ENCODE measurements at places on chromosomes 16 and 17. TPM values are rescaled to one million over a fixed set of nuclear protein-coding genes. Genes with fewer than 3 reads are reported as not detected.
A peak's percentile ranks its signal among the peaks of the same experiment; 100 is the strongest.

DNA sequence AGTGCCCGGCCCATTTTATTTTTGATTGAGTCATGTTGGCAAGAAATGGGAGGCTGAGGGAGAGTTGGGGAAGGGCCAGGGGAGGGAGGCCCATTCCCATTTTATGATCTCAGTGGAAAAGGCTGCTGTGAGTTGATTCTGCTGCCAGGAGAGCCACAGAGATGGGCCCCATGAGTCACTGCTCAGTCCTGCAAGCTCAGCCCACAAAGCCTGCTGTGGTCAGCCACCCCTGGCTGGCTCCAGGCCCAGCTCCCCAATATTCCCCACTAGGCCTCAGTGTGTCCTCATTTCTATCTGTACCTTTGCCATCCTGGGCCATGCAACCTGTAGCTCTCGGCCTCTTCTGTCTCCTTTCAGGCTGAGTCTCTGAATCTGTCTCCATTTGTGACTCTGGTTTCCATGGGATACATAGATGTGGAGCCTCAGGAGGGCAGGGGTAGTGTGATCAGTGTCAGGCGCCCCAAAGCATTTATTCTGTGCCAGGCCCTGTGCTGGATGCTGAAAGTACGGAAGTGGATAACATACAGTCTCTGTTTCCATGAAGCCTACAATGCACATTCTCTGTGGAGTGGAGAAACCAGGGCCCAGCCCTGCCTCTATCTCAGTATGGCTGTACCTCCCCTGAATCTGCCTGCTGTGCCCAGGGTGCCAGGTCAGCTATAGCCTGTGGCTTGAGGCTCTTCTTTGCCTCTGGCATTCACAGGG is 1.9 kb upstream of the PLEKHG4 start:
- DNase-seq = no peak

DNA sequence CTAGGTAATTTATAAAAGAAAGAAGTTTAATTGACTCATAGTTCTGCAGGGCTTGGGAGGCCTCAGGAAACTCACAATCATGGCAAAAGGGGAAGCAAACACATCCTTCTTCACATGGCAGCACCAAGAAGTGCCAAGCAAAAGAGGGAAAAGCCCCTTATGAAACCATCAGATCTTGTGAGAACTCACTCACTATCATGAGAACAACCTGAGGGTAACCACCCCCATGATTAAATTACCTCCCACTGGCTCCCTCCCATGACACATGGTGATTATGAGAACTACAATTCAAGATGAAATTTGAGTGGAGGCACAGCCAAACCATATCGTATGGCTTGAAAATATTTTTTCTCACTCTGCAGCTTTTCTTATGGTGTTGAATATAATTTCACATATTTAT is 151.7 kb downstream of the ANKFN1 start:
- no peak for DNase-seq

DNA sequence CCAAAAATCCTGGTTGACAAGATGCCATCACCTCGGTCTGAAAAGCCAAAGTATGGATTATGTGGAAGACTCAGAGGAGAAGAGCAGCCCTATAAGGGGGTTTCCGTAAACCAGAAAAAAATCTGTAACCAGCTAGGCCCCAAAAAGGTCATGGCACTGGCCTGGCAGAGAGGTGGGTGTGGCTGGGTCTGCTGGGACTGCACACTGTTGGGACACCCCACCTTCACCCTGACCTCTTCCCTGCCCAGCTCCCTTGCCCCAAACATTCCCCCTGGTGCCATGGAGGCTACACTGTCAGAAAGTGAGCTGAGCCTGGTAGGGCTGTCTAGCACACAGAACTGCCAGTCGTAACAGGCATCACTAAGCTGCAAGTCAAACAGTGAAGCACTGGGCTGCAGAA is 6.5 kb downstream of the SLC47A2 start:
- DNase-seq = peak; percentile 26

- DNase-seq = peak; percentile 32
Observed at GRCh38 chr16:55502801-55503366, 6.0 kb upstream of the LPCAT2 start.

DNA sequence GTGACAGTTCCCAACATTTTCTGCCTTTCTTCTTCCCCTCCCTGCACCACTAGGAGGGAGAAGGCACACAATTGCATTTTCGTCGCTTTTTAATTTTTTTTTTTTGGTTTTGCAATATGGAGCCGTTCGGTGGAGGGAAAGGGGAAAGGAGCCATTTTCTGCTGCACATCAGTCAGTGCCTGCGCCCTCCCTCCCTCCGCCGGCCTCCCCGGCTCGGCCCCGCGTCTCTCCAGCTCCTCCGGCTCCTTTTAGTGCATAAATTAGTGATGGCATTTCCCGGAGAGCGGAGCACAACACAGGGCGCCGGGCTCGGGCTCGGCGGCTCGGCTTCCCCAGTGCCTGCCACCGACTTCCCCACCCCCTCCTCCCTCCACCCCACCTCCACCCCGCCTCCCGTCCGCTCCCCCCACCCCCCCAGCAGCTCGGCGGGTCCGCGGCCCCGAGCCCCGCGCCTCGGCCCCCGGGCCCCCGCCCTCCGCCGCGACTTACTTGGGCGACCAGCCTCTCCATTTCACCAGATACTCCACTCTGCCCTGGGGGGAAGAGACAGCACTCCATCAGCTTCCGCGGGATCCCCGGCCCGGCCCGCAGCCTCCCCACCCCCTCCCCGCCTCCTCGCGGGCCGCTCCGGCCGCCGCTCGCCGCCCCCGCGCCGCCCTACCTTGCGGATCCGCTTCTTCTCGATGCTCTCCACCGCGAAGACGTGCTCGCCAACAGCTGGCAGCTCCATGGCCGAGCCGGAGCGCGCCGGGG is 542 bp downstream of the CBX4 start:
- peak; percentile 87 for DNase-seq

DNA sequence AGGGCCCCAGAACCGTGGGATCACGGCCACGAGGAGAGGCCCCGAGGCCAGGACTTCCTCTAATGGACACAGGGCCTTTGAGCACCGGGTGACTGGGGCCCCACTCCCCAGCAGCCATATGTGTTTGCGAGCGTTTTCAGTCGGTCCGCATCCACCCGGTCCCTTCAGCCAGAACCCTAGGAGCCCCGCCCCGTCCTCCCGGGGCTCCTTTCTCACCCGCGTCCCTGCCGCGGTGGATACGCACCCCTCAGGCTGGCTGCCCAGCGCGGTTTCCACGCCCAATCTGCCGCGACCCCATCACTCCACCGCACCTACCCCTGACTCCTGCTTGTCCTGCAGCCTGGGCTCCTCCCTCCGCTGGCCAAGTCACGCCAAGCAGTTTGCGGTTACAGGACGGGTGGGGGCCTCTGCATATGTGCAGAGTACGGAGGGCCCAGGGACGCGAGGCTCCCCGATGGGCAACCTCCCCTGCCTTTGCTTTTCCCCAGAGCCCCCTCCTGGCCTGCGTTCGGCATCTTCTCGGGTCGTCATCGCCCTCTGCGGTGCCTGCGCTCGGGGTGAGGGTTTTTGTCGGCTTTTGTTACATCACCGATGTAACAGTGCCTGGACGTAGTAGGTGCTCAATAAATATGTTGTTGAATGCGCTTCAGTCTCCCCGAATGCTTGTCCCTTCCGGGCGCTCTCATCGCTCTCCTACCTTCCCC is 1.0 kb upstream of the TTYH2 start:
- peak; percentile 75 for DNase-seq

- peak; percentile 85 for DNase-seq
Observed at GRCh38 chr16:85330694-85331188, 218.5 kb upstream of the CIBAR2 start.

- DNase-seq = no peak
Observed at GRCh38 chr16:74951681-74952080, 33.2 kb downstream of the WDR59 start.

CD79B gene
- total RNA-seq = 0.96 TPM

Data from H9 (cell line).